Endothelial cell of umbilical vein (primary cell): ENCODE measurements at places on chromosomes 13 and 19. TPM values are rescaled to one million over a fixed set of nuclear protein-coding genes. Genes with fewer than 3 reads are reported as not detected.

DNA sequence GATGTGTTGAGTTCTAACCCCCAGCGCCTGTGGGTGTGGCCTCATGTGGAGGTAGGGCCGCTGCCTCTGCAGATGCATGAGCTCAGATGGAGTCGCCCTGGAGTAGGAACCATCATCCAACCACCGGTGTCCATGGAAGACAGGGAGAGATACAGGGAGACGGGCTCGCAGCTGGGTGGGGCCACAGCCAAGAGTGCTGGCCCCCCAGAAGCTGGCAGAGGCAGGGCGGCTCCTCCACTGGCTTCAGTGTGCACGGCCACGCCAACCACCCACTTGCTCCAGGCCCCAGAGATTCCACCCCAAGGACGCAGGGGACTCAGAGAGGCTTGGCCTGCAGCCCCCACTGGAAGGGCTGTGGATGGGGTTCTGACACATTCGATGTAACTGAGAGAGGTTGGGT, 5.4 kb upstream of the MCF2L start:
- DNase-seq, result no peak

The ATXN8OS gene
- not detected in 2 replicates for total RNA-seq

DNA sequence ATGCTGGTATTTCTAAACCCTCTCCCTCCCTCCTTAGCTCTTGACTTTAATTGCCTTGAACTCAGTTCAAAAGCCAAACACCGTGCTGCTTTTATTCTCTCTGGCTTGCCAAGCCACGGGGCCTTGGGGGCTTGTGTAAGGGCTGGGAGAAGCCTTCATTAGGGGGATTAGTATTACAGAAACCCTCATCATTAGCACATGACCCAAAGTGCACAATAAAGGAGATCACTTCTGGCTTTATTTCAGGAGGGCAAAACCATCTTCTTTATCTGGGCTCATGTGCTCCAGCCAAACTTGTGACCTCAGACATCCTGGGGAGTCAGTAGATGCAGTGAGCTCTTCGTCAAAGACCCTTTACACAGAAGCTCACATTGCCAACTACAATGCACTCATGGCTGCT, at the start of gene DCT:
Gene DCT (minus strand): TSS at position 67 of the 400 bp plus-strand sequence. CDS start 427 bp downstream, outside the sequence.
- no peak for DNase-seq

The FGF9 gene
- total RNA-seq, result not detected in 2 replicates

DNA sequence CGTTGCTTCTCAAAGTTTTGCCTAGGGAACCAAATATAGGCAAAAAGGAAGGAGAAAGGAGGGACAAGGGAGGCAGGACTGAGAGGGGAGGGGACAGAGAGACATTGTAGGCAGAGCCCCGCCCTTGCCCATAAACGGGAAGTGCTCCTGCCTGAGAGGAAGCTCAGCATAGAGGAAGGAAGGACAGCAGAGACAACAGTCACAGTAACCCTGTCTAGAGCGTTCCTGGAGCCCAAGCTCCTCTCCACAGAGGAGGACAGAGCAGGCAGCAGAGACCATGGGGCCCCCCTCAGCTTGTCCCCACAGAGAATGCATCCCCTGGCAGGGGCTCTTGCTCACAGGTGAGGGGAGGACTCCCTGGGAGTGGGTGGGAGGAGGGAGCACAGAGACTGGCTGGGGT, at the start of gene CEACAM21:
Gene CEACAM21 (plus strand): TSS at position 169 of the 400 bp plus-strand sequence. CDS start 109 bp downstream, at position 278.
- no peak for DNase-seq

- no peak for DNase-seq
These were observed 23.1 kb upstream of the TNFSF14 start for GRCh38 chr19:6693056-6693471.

DNA sequence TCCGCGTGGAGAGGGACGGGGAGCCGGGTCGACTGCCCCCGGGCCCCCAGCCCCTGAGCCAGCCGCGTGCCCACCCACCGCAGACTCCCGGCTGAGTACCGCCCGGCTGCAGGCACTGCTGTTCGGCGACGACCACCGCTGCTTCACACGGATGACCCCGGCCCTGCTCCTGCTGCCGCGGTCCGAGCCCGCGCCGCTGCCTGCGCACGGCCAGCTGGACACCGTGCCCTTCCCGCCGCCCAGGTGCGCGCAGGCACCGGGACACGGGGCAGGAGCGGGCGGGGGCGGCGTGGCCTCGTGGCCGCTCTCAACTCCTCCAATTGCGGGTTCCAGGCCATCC, 1.6 kb downstream of the AMH start:
- no peak for DNase-seq

GRCh38 chr13:109002934-109003333, 373.5 kb downstream of the MYO16 start:
- DNase-seq, result no peak

- no peak for DNase-seq
These were observed 342.7 kb downstream of the COG6 start for GRCh38 chr13:39998166-39998565.

DNA sequence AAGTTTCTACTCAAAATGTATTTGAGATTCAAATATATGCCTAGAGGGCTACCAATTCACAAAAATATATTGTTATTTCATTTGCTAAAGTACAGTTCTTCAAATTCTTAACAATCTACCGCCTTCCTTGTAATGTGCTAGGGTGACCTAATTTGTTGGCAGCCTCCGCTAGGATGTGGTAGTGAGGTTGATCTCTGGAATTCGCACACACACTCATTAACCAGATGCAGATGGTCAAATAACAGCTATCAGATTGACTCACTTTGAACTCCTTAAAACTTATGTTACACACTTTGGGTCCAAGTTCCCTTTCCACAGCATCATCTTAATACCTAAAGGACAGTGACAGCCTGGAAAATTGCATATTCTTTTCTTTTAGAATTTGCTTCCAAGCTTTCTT, 367.3 kb downstream of the DCT start:
- DNase-seq, result no peak

GRCh38 chr13:97339019-97339987, 94.7 kb upstream of the RAP2A start:
- no peak for DNase-seq

DNA sequence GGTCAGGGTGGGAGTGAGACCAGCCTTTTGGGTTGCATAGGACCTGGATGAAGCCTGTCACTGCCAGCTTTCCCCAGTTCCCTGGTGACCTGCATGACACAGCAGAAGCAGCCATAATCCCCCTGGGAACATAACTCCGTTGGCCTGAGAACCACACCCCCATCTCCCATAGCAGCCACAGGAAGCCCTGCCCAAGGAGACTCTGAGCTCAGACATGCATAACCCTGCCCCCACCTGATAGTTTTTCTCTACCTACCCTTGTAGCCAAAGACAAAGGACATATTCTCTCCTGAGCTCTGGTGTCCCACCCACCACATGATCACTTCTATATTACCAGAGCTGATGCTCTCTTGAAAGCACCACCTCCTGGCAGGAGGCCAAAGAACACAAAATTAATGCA, 413.5 kb upstream of the HTR2A start:
- no peak for DNase-seq

The SLITRK1 gene
- not detected in 2 replicates for total RNA-seq

The HPN gene
- total RNA-seq, result 0.23 TPM in 1 of 2 replicates, not detected in the other

DNA sequence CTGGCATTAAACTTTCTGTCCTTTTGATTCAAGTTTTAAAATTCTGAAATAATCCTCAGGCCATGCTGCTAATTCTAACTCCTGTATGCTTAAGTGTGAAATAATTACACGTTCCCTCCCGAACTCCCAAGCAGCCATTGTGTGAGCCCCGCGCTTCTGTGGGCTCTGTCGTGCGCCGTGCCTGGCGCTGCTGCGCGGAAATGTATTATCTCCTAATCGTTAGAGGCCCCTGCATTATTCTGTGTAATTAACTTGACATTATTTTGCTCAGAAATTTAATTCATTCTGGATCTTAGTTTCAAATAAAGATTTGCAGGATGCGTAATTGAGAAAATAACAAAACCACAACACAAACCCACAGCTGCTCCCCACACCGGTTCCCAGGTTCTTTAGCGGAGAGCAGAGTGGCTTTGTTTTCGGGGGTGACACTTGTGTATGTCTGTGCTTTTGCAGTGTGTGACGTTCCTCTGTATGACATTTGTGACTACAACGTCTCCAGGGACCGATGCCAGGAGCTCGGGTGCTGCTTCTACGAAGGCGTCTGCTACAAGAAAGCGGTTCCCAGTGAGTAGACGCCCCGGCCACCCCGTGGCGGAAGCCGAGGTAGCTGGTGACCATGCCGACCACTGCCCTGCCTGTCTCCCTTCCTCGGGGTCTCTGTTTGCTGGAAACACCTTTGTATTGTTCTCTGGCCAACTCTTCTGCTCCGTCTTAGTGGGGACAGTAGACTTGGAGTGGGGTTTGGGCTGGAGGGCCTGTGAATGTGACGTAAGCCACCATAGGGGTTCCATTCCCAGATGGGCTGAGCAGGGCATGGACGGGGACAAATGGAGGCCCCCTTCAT, 7.5 kb downstream of the TEX29 start:
- DNase-seq, result no peak

The KIR2DL1 gene
- total RNA-seq, result not detected in 2 replicates

GRCh38 chr19:2199215-2199614, 35.5 kb downstream of the DOT1L start:
- no peak for DNase-seq

The KPNA3 gene
- total RNA-seq, result 56.2 and 60.4 TPM in 2 replicates

The SARS2 gene
- total RNA-seq, result 38.5 and 40.3 TPM in 2 replicates
